ENCODE measurements at places on chromosomes 2 and 18.

DNA sequence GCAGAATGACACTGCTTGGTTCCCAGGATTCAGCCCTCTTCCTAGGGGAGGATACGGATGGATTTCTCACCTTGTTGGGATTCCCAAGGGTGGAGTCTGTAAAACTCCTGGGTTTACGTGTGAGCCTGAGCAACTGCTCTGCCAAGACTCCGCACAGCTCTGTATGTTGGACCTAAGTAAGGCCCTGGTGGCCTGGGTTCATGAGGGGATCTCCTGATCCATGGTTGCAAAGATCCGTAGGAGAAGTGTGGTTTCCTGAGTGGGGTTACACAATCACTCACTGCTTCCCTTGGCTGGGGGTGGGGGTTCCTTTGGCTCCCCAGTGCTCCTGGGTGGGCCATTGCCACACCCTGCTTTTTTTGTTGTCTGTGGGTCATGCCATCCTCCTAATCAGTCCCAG lies 37.7 kb downstream of the ANKRD12 start:
- DNase-seq, result no peak

GRCh38 chr2:174873471-174873870 lies 109.2 kb upstream of the CHRNA1 start:
- DNase-seq, result no peak

GRCh38 chr2:67790622-67791021 lies 272.2 kb downstream of the C1D start:
- DNase-seq, result no peak

DNA sequence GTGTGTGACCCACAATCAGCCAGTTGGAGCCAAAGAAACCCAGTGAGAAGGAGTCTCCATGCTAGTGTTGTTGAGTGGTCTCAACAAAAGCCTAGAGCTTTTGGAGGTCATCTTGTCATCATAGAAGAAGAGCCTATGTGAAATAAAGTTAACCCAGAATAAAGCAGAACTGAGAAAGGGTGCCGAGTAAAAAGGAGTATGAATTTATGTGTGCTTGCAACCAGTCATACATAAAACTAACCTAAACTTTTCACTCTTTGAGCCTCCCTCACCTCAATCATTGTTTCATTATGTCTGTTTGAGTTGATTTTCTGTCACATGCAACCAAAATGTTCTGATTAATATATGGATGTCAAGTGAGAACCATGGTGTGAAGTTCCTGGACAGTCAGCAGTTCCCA lies 599.3 kb upstream of the ZEB2 start:
- DNase-seq, result no peak

DNA sequence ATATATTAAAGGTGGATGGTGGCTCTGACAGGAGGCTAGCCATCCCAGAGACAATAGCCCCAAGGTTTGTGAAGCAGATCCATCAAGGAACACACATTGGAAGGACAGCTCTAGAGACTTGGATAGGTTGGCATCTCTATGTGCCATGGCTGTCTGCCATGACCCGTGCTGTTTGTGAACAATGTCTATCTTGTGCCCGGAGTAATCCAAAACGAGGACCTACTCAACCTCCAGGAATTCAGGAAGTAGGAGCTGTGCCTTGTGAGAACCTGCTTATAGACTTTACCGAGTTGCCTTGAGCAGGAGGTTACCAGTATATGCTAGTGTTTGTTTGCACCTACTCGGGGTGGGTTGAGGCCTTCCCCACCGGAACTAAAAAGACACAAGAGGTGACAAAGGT lies 43.1 kb upstream of the SELENOI start:
- no peak for DNase-seq

DNA sequence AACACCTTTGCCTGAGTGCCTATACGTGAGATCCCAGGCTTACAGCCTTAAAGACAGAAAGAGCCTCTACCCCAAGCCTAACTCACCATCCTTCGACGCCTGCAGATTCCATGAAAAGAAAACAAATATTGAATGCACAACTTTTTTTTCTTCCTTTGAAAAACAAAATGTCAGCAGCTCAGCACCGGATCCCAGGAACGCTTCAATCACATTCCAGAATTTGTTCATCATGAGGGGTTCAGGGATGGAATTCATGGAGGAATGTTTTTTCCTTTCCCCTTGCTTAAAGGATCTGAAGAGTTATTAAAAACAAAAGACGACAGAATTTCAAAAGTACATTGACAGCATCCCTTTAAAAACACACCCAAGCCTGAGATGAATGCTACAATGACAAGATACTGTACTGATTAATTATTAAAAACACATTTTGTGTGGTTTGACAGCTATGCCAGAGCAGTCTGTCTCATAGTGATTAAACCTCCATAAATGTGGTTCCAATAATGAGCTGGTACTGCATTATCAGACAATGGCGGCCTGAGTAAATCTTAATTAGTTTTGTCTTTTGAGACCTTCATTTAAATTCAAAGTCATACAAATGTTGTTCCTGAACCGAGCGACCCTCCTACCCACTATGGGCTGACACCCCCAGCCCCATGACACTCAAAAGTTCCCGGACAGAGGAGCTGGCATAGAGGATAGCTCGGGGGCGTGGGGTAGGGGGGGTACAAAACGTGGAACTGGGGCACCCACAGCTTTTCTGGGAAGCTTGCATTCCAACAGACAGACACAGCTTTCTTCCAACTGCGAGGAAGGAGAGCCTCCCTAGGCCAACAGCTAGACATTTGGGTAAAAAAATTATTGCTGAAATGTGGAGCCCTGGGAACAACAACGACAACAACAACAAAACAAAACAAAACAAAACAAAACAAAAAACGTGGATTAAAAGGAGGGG lies 227.5 kb downstream of the TTC32 start:
- no peak for DNase-seq

DNA sequence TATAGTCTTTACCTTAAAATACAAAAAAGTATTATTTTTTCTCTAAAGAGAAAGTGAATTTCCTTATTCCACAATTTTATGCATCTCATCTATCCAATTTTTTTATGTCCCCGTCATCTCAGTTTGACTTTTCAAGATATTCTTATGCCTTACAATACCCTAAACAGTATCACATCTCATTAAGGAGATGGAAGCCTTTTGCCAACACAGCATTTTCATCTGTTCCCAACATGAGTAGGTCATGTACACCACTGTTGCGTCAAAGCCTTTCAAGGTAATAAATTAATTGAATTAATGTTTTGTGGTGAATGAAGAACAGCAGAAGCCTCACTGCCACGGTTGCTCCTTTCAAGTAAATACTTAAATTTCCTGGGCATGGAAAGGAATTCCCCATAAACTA lies 299.4 kb downstream of the EPHA4 start:
- no peak for DNase-seq

- no peak for DNase-seq
These were observed 27.2 kb downstream of the SERPINB8 start for GRCh38 chr18:63997041-63997440.

GRCh38 chr2:50722776-50723175 lies 309.2 kb downstream of the NRXN1 start:
- DNase-seq, result no peak

DNA sequence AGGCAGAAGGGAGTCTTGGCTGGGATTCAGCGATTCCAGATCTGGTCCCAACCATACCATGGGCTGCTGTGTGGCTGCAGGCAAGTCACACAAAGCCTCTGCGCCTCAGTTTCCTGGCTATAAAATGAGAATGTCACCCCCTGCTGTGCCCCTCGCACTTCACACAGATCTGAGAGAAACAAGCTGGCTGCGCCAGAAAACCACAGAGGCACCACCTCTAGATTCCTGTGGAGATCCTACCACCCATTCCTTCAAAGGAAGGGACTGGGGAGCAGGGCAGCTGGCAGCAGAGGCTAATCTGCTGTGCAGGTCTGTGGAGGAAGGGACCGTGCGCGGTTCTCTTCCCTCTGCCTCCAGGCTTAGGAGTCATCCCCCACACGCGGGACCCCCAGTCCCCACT lies 19.8 kb downstream of the NEURL3 start:
- DNase-seq, result no peak

DNA sequence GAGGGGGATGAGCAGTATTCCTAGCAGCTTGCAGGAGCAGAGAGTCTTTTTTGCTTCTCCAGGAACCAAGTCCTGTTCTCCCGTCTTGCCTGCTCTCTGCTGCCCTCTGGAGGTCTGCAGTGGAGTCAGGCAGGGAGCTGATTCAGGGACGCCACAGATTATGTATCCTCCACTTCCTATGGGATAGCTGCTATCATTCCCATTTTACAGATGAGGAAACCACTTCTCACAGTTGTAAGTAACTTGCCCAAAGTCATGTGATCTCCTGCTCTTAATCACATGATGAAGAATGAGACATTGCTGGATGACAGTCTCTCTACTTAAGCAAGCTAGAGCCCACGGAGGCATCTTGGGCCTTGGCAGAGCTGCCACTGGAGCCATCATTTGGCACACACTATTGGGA lies 8.3 kb downstream of the SLC4A5 start:
- peak; percentile 41 for DNase-seq

DNA sequence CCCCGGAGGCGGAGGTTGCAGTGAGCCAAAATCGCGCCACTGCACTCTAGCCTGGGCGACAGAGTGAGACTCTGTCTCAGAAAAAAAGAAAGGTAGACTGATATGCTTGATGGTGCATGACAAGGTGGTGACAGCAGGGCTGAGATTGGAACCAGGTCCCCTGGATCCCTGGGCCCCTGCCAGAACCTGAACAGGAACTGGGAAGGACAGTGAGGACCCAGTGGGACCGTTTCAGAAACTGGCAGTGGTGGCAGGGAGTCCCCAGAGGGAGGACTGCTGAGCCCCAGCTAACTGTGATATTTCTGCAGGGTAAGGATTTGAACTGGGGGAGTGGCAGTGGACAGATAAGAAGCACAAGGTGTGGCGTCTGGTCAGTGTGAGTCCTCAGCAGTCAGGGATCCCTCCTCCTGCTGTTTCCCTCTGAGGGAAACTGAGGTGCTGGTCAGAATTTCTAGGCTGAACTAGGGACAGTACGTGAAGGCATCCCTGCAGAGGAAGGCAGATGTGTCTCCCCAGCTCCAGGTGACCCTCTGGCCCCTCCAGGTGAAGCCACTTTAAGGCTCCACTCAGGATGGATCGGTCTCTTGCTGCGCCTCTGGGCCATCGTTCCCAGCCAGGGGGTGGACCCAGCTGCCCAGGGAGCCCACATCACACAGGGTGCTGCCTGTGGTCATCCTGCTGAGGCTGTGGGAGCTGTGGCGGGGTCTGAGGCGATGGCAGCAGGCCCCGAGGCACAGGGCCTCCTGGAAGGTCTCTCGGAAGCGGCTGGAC lies 5.6 kb downstream of the NMUR1 start:
- DNase-seq, result no peak

GRCh38 chr2:239177908-239178307 lies 222.9 kb downstream of the HDAC4 start:
- no peak for DNase-seq

All from stimulated activated CD4-positive, alpha-beta T cell treated with anti-CD3 and anti-CD28 coated beads, Interleukin-1b, Interleukin-23, amount 100 ng/mL, for 1 hour (primary cell).